Fibroblast of the aortic adventitia (primary cell): ENCODE measurements at places on chromosomes 2 and 18.

DNA sequence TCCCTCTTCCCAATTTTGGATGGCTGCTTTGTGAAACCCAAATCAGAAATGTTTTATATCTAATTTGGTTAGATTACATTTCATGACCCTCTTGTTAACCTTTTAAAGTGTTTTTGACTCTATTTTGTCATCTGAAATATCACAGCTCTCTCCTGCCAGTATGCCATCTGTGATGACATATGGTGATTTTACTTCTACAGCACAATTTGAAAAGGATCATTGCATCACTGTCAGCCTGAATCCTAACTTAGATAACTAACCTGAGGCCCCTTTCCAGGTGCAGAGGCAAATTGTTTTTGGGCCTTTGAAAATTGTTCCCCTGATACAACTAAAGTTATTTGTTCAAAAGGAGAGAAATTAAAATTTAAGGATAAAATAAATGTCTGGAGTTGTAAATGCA is 1023.4 kb upstream of the LRRTM1 start:
- DNase-seq = no peak

- DNase-seq = peak; percentile 3
These were observed 20.8 kb downstream of the EIPR1 start for GRCh38 chr2:3356799-3357198.

- DNase-seq = no peak
These were observed 40.3 kb upstream of the KLF7 start for GRCh38 chr2:207206011-207206410.

DNA sequence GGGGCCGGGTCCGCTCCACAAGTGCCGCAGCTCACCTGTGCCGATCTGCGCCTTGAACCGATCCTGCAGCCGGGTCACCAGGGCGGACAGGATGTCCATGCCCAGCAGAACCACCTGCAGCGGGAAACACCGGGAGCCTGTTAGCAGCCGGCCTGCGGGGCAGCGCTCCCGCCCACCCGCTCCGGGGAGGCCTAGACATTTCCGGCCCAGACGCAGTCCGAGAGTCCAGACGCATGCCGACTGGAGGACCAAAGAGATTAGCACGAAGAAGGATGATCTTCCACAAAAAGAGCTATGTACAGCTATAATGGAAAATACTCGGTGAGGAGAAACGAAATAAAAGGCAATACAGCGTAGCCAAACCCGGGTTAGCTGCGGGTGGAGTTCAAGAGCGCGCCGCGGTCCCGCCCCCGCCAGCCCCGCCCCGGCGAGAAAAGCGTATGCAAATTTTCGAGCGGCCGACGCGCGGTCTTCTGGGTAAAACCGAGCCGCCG is 421 bp upstream of the RNU4ATAC start:
- DNase-seq = peak; percentile 81

- DNase-seq = peak; percentile 33
These were observed 1.6 kb downstream of the TSHZ1 start for GRCh38 chr18:75211953-75212750.

DNA sequence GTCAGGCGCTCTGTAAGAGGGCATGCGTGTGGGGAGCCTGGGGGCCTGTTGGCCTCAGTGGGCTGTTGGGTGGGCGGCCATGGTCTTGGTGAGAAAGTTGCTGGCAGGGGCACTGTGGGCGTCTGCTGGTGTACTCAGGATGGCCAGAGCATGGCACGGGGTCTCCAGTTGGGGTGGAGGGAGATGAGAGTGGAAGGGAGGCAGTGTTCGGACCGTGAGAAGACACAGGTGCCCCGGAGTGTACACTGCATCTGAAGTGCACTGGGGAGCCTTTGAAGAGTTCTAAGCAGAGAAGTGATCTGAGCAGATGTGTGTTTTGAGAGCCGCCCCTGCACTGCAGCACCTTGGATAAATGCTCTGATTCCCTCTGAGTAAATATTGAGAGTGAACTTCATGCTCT is 150.8 kb downstream of the LDLRAD4 start:
- no peak for DNase-seq

DNA sequence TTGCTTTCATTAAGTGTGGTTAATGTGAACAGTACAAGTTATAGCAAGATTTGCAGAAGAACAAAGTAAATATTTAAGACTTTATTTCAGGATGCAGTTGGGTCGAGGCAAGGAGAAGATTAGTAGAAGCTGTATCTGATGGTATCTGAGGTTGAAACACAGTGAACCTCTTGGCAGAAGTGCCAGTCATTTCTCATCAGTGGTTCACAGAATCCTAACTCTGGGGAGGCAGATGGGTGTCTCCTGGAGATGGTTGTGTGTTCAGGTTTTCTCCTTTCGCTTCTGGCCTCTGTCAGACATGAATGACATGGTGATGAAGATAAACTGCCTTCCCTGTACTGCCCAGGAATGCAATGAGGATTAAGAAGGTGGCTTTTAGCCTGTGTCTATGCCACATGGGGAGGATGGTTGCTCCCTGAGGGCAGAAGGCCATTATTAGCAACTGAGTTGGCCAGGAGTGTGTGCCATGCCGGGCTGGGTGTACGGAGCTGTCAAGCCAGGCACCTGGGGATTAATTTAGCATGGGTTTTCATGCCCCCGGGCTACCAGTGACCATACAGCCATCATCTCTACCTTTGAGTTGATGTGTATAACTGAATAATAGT is 28.0 kb downstream of the MGAT5 start:
- DNase-seq = no peak

DNA sequence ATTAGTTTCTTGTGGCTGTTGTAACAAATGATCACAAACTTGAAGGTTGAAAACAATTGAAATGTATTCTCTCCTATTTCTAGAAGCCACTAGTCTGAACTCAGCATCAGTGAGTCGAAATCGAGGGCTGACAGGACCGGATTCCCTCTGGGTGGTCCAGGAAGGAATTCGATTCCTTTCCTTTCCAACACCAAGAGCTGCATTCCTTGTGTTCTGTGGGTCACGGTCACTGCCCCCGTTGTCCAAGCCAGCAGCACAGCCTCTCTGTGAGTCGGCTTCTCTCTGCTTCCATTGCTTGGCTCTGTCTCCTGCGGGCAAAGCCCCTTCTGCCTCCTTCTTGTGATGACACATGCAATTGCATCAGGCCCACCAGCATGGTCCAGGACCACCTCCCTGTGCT is 67.3 kb downstream of the SMIM21 start:
- no peak for DNase-seq

GRCh38 chr2:194104687-194105086 is 1552.3 kb upstream of the SLC39A10 start:
- DNase-seq = no peak

DNA sequence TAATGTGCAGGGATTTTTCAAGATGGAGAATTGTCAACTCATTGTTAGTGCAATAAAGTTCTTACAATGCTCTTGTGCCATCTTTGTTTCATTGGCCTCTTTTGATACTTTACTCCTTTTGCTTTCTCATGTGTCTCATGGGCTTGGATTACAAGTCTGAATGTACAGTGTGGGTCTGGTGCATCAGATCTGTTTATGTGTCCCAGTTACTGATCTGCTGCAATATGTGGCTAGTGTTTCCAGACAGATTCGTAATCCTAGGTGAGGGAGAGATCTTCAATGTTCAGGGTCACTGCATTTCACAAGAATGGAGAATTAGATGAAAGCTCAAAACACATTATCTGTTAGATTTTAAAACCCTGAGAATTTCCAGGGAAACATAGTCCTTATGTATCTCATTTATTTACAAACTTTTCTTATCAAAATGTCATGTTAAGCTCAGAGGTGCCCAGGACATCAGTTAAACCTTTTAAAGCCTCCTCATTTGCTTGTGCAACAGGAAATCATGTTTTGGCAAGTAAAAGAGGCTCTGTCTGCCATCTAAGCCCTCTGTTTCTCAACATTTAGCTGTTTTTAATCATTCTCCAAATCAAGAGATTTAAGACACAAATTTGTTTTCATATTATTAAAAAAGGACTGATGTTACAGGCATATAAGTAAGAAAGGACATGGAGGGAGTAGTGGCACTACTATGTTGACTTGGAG is 108.1 kb downstream of the NUP35 start:
- peak; percentile 21 for DNase-seq

DNA sequence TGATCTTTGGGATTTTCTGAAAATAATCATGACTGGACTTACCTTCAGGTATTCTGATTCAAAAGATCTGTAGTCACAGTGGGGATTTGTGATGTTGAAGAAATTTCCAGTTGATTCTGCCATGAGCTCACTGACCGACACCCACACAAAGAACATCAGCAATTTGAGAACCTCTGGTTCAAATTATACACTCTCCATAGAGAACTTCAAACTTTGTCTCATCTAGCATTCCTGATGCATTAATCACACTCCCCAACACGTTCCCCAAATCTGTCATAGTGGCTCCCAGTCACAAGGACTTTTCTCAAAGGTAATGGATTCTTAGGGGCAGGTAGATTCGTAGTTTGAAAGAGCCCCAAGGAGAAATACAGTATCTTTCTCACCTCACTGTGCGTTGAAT is 584.3 kb downstream of the FBXO15 start:
- peak; percentile 45 for DNase-seq

DNA sequence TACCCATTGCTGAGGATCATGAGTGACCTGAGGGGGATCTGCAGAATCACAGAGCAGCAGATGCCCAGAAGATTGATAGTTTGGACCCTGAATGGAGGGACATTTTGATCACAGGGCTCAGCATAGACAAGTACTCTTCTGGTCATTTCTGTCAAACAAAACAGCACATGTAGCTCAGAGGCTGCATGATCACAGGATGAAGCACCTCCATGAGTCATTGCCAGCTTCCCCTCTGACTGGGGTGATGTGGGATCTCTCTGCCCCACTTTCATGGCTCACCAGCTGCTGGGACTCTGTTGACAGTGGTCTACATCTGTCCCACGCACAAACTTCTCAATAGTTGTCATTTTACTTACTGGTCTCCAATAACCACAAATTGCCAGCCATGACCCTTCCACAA is 264.1 kb downstream of the RPIA start:
- DNase-seq = no peak
